ENCODE measurements at places on chromosomes 12 and 14.

DNA sequence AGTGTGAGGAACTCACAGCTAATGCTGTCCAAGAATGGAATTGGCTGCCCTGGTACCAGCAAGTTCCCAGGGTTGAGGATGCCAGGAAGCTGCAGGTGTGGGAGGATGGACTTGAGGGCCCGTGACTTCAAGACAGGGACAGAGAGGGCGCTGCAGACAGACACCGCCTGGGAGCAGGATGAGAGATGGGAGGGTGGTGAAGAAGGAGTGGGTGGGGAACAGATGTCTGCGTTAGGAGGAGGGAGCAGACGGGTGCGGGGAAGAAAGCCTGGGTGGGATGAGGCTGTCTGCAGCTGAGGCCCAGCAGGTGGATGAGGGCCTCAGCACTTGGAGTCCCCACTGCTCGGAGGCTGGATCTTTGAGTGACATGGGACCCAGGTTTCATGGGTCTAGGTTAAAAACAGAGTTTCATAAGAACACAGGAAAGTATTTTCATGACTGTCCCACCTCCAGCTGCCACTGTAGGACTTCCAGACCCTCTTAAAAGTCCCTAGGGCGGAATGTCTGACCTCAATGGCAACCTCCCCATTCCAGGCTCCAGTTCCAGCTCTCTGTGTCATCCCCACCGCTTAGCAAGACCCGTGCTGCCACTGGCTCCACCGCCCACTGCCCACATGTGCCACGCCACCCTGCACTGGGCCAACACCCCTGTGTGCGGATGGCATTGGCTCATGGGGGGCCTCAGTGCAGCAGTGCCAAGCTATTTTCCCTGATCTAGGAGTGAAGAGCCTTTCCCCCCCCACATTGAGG, 70.3 kb upstream of the SCN8A start:
- no peak for DNase-seq

DNA sequence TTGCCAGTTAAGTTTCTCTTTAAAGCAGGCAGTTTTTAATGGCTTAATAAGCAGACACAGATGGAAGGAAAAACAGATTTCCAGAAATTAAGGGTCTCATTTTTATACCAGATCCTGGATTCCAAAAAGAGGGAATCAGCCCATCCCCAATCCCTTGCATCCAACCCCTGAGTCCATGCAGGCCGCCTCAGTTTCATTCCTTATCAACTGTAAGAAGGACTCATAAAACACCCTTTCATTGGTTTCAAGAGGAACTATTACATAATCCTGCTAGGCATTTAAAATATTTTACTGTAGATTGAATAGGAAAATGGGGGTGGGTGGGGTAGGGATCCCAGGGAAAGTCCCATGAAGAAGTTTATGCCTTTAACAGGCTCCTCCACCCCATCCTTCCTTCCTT, 9.4 kb downstream of the CCDC184 start:
- no peak for DNase-seq

DNA sequence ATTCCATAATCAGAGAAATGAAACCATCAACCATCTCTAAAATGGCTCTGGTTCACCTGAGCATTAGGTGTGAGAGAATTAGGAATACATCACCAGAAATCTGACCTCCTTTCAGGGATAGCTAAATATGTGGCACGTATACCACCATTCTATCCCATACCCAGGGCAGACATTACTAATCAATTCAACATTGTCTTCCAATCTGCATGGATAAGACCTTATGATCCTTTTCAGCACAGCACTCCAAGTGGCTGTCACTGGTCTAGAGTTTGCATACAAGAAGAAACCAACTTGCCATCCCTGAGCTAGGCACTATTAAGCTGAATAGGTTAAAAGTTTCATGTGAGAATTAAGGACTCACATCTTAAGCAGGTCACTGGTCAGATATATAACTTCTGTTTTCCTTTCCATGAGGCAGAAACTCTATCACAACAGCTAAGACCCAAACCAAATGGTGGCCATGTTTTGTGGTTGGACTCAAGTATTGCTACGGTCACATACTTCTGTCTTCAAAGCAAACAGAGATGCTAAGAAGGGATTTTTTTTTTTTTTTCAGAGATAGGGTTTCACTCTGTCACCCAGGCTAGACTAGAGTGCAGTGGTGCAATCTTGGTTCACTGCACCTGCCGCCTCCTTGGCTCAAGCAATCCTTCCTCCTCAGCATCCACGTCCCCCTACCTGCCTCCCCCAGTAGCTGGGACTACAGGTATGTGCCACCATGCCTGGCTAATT, 249.0 kb downstream of the DPF3 start:
- DNase-seq: no peak

DNA sequence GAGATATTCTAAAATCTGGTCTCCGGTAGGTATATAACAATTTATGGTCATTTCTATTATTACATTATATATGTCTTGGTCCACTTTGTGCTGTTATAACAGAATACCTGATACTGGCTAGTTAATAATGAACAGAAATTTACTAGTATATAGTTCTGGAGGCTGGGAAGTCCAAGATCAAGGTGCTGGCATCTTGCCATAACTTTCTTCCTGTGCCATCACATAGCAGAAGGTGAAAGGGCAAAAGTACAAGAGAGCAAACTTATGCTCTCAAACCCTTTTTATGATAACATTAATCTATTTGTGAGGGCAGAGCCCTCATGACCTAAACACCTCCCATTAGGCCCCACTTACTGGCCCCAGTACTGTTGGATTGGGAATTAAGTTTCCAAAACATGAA, 17.9 kb upstream of the BATF start:
- DNase-seq: no peak

GRCh38 chr12:74431801-74432200, 105.8 kb upstream of the ATXN7L3B start:
- DNase-seq: no peak

- no peak for DNase-seq
Measured at GRCh38 chr14:61145034-61145902, 135.9 kb downstream of the TMEM30B start.

DNA sequence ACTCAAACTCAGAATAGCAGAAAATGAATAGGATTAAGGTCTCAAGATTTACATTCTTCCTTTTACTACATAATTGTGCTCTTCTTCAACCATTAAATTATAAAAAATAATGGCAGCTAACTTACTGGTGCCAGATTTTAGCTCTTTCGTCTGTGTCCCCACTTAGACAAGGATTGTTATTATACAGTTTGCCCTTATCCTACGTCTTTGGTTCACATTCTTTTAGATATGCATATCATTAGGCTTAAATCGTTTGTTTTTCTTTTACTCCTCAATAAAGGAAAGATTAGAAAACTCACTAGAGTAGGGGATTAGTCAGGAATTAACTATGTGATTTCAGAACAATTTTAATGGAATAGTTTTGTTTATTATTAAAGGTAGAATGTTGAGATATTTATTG, 129.6 kb upstream of the GARIN2 start:
- DNase-seq: no peak

DNA sequence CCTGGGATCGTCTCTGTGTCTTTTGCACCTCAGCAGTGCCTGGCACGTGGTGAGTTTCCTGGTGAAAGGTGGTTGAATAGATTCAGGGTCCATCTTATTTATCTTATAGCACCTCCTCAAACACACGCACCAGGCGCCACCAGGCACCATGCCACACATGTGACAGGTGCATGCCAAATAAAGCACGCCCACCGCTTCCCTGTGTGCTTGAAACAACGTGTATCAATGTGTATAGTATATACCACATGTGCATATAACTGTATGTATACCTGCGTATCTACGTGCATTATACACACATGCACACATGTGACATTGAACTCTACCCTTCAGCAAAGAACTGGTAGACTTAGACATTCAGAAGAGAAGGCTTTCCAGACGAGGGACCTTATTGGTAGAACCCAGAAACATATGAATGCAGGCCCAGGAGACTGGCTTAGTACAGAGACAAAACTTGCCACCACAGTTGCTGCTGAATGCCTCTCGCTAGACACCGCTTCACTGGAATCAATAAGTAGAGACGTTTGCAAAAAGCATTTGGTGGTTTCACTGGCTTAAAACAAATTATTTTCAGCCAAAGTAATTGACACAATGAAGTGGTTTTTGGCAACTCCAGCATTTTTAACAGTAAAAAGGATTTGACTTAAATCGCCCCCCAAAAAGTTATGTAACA, 10.0 kb downstream of the EML1 start:
- no peak for DNase-seq
